Hepatic stellate cell (primary cell): ENCODE measurements at places on chromosomes 7 and 10.

GRCh38 chr10:61108915-61109314 lies 164.9 kb upstream of the RHOBTB1 start:
- DNase-seq: no peak

DNA sequence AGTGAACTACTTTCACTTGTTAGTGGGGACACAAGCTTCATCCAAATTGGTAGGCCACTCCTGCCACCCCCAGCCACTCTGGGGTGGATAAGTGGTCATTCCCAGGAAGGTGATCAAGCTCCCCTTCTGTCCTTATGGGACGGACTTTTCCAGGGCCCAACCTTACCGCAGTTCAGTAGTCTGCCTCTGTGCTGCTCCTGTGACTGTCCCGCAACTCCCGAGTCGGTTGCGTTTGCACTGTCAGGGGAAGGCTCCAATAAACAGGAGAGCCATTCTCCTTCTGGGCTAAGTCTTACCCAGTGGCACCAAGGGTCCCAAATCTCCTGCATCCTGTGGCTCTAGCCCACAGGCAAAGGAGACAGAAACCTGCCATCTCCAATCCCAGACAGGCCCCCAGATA lies 7.4 kb upstream of the ZNF33A start:
- no peak for DNase-seq

DNA sequence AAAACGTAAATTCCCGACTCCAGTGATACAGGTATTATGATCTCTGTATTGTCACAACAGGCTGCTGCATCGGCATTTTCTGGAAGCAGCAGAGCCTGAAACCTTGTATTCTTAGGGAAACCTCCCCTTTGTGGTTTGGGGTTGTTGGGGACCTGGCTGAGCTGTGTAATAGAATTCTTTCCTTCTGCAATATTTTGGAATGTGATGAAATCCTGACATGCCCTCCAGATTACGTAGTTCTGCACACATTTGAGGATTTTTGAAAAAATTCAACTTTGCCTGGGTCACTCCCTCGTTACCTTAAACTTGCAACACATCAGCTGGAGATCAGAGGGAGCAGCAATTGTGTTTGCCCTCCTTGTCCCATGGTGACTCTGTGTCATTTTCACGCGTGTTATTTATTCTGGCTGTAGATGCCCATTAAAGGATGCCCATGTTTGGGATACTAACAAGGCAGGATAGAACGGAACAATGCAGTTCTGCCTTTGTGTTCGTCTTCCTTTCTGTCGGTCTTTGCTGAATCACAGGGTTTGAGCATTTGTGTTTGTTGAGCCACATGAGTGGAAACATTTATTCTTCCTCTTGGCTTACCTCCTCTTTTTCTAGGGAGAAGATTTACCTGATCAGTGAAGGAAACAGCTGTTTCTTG lies 181.7 kb downstream of the TCF7L2 start:
- DNase-seq: peak; percentile 19

- DNase-seq: no peak
These were observed 283.5 kb downstream of the WDR11 start for GRCh38 chr10:121134711-121135110.

DNA sequence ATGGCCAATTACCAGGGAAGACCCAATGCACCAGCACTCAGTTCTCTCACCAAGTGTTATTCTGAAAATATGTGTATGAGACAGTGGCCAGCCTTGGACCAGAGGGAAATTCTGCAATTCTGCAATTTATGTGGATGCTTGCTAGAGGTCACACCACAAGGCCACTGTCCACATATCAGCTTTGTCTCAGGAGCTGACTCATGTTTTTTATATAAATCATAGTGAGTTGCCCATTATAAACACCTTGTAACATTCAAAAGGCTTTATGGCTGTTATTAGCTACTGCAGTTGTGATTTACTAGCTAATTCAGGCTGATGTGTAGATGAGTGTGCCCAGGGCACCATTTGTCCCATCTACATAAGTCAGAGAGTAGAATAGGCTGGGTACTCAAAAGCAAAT lies 649.0 kb downstream of the LRMDA start:
- peak; percentile 30 for DNase-seq

DNA sequence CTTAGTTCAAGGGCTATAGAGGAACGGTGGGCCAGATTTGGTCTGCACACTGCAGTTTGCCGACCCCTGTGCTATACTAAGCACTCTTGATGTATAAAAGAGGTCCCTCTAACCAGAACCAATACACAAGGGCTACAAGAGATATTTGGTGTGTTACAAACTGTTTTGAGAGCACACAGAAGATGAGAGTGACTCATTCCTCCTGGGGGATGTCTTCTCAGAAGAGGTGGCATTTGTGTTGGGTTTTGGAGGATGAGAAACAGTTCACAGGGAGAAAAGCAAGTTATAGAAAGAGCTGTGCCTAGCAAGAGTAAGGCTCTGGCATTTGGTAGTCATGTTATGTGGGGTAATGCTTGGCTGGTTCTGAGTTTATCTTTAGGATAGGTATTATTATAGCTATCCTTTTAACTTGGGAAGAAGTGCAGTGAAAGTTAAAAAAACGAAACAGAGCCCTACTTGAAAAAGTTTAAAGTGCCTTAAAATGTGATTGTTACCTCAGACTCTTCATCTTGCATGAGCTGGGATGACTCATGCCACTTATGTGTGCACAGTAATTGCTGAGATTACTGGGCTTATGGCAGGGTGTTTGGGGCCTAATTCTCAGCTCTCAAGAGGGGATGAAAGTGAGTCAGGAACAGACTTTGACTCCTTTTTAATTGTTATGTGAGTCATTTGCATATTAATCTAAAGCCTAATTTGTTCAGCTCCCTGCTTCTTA lies 160.4 kb downstream of the KIF20B start:
- DNase-seq: no peak

- no peak for DNase-seq
These were observed 5.8 kb downstream of the RASGEF1A start for GRCh38 chr10:43260911-43261577.

GRCh38 chr10:79483948-79484347 lies 28.4 kb upstream of the EIF5AL1 start:
- DNase-seq: peak; percentile 71

DNA sequence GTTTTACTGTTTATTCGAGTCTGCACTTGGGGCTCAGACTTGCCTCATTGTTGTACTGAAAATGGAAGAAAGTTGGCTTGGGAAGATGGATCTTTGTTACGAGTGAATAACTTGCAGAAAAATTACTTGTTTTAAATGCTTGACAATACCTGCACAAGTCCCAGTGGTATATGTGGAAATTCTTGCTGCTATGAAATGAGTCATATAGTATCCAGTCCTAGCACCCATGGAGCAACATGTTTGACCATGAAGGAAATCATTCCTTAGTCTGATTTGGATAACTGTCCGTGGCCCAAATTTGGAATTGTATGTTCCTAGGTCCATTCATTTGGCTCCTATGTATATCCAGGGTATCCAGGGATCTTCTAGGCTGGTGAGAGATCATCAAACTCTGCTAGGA lies 1096.8 kb downstream of the KCNMA1 start:
- DNase-seq: no peak

DNA sequence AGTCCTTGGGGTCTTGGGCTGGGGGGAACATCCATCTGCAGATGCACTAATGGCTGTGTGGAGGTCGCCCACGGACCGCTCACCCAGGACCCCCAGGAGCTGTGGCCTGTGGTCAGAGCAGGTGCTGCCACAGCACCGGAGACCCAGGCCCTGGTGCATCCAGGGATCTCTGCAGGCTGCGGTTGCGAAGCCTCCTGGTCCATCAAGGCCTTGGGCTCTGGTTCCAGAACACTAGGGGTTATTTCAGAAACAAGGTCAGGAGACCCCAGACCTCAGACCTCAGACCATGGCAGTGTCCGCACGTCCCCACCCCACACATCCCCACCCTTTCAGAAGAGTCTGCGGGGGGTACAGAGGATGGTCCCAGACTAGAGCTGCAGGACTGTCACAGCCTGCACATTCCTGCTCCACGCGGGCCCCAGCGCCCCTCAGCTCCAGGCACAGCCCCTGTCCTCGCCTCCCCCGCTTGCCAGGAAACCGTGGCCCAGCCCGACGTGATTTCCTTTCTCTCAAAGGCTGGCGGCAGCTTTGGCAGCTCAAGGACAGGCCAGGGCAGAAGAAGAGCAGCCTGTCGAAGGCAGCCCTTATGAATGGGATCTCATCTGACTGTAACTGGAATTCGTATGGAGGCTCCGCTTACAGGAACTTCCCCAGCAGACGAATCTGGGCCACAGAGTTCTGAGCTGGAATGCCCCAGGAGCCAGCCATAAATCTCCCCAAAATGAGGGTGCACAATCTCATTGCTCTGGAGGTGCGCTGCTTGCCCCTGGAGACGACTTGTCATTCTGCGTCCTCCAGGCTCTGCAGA lies 136.2 kb upstream of the RET start:
- no peak for DNase-seq
